Panc1 (cell line): ENCODE measurements at places on chromosomes 1 and 21.

DNA sequence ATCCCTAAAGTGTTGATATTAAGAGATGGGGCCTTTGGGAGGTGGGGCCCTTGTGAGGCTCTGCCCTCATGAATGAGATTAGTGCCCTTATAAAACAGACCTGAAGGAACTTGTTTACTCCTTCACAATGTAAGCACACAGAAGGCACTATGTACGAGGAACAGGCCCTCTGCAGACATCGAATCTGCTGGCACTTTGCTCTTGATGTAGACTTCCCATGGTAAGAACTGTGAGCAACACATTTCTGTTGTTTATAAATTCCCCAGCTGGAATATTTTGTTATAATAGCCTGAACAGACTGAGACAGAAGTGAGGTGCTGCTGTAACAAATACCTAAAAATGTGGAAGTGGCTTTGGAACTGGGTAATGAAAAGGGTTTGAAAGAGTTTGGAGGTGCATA lies 193.2 kb downstream of the TGFB2 start:
- H3K4me1 ChIP-seq = no peaks in the 10 kb centered on the region
- H3K36me3 ChIP-seq = no peaks in the 10 kb centered on the region
- no peak for DNase-seq
- H3K27me3 ChIP-seq = no peaks in the 10 kb centered on the region
- H3K4me3 ChIP-seq = no peak overlapping the region
- peak overlapping the region; percentile 9; the same call in 1 of the 2 replicates for H3K27ac ChIP-seq

GRCh38 chr1:84668185-84668584 lies 22.1 kb downstream of the SSX2IP start:
- H3K36me3 ChIP-seq = peaks cover 21% of the 10 kb centered on the region
- no peaks in the 10 kb centered on the region for H3K4me1 ChIP-seq
- H3K27me3 ChIP-seq = no peaks in the 10 kb centered on the region
- H3K27ac ChIP-seq = no peak overlapping the region
- no peak overlapping the region for H3K4me3 ChIP-seq

DNA sequence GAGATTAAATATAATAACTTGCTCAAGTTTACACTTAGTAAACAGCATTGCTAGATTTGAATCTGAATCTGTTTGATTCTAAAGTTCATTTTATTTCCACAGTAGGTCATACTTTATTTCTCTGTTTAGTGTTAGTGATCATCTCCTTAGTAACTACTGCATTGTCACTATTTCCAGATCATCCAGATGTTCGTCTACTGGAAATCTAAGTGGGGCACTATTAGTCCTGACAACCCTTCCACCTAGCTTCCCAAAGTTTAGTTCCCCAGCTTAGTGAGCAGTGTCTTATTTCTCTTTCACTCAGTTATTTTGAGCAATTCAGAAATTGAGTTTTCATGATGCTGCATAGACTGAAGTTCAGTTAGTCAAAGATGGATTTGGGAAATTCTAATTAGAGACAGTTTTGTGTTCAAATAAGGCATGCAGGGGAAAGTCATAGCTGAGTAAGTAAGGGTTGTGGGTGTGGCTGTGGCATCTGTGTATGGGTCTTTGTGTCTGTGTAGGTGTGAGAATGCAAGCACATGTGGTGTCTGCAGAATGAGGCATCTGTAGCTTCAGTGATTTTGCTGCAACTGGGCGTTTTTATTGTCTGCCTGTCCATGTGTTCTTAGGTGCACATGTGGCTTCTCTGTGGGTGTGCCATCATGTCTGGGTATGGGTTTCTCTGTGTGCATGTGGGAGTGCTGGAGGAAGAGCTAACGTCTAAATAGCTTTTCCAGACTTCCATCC lies 107.3 kb downstream of the NTMT2 start:
- H3K27ac ChIP-seq = no peak overlapping the region
- DNase-seq = no peak
- no peaks in the 10 kb centered on the region for H3K27me3 ChIP-seq
- H3K4me3 ChIP-seq = no peak overlapping the region

DNA sequence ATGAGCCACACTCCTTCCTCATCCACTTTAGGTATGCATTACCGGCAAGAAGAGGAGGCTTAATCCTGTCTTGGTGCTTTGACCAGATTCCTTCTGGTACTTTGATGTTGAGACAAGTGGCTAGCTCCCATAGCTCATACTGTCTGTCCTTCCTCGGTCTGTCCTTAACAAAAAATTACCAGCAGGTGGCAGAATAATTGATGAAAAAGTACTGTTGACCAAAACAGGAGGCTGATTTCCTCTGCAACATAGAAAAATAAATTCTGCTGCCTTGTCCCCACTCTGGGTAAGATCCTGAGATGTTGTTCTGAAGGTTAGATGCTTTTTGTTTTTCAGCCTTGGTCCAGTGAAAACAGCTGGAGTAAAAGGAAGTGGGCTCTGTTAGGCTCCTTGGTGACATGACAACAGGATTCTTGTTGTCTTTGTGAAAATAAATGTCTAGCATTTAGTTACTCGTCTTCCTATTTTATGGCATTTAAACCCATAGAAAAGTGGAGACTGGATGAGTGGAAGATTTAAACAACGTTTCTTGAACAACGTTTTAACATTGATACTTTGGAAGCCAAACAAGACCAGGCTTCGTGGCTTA lies 11.2 kb upstream of the HJV start:
- no peaks in the 10 kb centered on the region for H3K36me3 ChIP-seq
- peak; percentile 46 for DNase-seq
- no peak overlapping the region for H3K27ac ChIP-seq
- H3K4me1 ChIP-seq = 0 out of 2 replicates have a peak, but pooled peaks cover 6% of the 10 kb centered on the region
- no peaks in the 10 kb centered on the region for H3K27me3 ChIP-seq

DNA sequence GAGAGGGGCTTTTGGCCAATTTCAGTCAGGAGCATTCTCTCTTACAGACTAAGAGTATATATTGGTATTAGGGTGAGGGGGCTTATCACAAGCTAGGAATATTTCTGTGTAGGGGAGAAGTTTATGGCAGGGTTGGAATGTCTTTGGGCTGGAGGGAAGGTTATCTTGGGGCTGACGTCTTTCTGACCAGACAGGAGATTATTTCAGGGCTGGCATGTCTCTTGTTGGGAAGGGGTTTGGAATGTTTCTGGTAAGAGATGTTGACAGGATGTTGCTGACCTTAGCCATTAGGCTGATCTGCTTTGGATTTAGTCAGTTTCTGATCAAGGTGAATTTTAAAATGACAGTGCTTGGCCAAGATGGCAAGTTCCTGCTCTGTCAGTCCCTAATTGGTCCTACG lies 17.8 kb upstream of the HSD3B1 start:
- H3K27me3 ChIP-seq = peaks cover 4% of the 10 kb centered on the region; the same call in 1 of the 2 replicates
- H3K4me3 ChIP-seq = no peak overlapping the region
- H3K4me1 ChIP-seq = no peaks in the 10 kb centered on the region
- H3K27ac ChIP-seq = no peak overlapping the region

DNA sequence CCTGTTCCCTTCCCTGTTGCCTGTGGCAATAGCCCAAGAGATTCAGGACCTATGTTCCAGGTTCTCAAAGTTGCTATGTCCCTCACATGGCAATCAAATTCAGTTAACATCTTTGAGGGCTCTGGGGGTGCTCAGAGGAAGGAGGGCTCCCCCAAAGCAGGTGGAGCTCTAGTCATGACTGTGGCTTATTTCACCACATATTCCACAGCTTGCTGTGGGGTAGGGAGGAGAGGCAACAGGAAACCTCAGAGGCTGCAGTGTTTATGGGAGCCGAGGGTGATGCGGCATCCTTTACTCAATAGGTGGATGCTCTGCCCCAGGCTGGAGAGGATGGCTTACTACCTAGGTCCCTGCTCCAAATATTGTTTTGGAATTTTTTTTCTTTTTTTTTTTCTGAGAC lies 1.2 kb upstream of the MKNK1 start:
- peaks cover 16% of the 10 kb centered on the region for H3K4me1 ChIP-seq
- H3K4me3 ChIP-seq = no peak overlapping the region
- DNase-seq = no peak
- peak overlapping the region; percentile 87; the same call in 1 of the 2 replicates for H3K27ac ChIP-seq
- H3K27me3 ChIP-seq = no peaks in the 10 kb centered on the region

DNA sequence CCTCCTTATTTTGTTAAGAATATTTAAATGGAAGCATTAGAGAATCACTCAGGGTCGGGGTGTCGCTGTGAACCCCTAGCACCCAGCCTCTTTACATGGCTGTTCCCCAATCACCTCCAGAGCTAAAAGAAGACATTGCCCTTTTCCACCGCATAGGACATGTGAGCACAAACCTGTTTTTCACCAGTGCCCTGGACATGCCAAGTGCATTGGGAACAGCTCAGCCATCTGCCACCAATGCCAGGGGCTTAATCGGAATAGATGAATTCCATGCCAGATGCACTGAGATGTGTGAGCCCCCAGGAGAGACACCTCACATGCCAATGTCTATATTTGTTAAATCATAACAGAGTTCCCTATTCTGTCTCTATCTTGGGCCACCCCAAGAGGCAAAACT lies 33.3 kb downstream of the EIF2D start:
- no peaks in the 10 kb centered on the region for H3K36me3 ChIP-seq
- no peaks in the 10 kb centered on the region for H3K4me1 ChIP-seq
- H3K4me3 ChIP-seq = no peak overlapping the region

DNA sequence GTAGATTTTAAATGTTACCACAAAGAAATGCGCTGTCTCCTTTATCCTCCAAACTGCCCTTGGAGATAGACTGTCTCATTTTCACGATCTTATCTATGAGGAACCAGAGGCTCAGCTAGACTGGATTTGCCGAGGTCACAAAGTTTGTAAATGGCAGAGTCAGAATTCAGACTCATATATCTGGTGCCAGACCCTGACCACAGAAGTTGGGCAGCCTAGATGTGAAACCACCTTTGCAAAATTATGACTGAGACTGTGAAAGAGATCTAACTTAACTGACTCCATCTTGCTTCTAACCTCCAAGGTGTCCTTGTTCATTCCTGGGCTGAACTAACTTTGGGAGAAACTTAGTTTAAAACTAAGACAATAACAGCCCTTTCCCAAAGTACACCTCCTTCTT lies 14.1 kb downstream of the CNR2 start:
- no peaks in the 10 kb centered on the region for H3K4me1 ChIP-seq
- H3K27ac ChIP-seq = no peak overlapping the region
- no peak overlapping the region for H3K4me3 ChIP-seq
- peaks cover 6% of the 10 kb centered on the region for H3K27me3 ChIP-seq

DNA sequence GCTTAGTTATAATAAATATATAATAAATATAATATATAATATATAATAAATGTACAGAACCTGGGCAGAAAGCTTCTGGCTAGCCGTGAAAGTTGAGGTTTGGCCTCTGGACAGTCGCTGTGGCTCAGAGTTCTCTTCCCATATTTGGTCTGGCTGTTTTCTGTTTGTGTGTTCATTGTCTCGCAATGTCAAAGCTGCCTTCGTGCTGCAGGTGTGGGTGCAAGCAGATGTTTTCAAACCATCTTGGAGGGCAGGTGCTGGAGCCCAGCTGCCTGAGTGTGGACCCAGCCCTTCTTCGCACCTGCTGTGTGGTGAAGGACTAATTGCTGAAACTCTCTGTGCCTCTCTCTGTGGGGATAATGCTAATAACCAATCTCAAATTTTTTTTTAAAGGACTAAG lies 3.6 kb upstream of the CSTB start:
- H3K4me1 ChIP-seq = peaks cover 18% of the 10 kb centered on the region
- H3K4me3 ChIP-seq = no peak overlapping the region
- H3K36me3 ChIP-seq = peaks cover 2% of the 10 kb centered on the region; the same call in 1 of the 2 replicates
- no peaks in the 10 kb centered on the region for H3K27me3 ChIP-seq

DNA sequence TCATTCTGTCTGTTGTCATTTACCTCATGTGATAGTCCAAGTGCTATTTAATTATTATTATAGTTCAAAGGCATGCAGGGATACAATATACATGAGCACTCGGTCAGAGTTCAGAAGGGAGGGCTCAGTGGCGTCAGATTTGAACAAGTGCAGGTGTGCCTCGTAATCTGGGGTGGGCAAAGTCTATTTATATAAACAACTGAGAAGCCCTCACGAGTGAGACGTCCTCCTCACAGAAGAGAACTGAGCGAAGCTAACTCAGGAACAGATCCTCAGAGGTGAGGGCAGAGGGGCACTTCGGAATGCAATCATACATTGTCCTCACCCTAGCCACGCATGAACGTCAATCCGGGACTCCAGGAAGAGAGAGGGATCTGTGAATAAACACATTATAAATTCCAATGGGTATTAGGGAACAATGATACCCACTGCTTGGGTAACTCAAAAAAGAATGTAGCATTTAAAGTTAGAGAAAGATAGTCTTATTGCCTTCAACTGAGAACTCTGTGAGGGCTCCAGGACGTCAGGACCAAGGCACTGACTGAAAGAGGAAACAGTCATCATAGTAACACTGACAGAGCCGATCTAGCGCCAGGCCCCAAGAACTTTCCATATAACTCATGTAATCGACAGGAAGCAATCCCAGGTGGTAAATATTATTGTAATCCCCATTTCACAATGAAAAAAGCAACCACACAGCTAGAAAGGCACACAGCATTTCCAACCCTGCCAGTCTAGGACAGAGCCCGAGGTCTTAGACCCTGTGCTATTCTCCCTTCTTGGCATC lies 127.1 kb upstream of the B3GALT2 start:
- DNase-seq = no peak
- no peak overlapping the region for H3K4me3 ChIP-seq
- no peaks in the 10 kb centered on the region for H3K27me3 ChIP-seq
- no peaks in the 10 kb centered on the region for H3K4me1 ChIP-seq
- no peaks in the 10 kb centered on the region for H3K36me3 ChIP-seq
- no peak overlapping the region for H3K27ac ChIP-seq

DNA sequence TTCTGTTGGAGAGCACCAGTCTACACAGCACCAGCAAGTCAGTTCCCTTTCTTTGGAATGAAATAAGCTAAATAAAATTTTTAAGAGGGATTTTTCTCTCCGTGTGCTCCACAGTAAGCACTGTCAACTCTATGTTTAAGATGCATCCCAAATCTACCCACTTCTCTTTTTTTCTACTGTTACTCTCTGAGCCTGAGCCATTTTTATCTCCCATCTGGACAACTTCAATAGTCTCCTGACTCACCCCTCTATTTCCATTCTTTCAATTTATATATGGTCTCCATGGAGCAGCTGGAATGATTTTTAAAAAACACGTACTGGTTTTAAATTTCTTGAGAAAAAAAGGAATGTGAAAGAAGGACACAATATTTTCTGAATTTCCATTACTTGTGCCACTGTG lies 24.7 kb upstream of the CCT8 start:
- H3K4me1 ChIP-seq = no peaks in the 10 kb centered on the region
- H3K4me3 ChIP-seq = no peak overlapping the region
- H3K36me3 ChIP-seq = no peaks in the 10 kb centered on the region
- DNase-seq = no peak
- no peaks in the 10 kb centered on the region for H3K27me3 ChIP-seq

- no peaks in the 10 kb centered on the region for H3K27me3 ChIP-seq
- H3K4me1 ChIP-seq = no peaks in the 10 kb centered on the region
- H3K36me3 ChIP-seq = no peaks in the 10 kb centered on the region
- no peak overlapping the region for H3K27ac ChIP-seq
- DNase-seq = no peak
- H3K4me3 ChIP-seq = no peak overlapping the region
Measured at GRCh38 chr1:44012941-44013609, 18.2 kb downstream of the SLC6A9 start.

DNA sequence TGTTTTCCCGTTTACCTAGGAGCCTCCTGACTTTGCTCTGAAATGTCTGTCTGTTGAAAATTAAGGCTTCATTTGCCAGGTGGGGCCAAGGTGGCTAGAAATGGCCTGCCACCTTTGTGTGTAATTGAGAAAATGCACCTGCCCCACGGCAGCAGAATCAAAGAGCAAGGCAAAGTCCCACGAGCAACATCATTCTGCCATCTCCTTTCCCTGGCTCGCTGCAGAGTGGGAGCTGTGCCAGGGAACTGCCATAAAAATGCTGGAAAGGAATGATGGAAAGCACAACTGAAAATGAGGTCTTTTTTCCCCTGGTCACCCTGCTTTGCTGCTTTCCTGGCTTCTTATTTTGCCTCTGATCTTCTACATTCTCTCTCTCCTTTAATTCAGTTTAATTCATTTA lies 5.5 kb upstream of the OLFML2B start:
- H3K4me3 ChIP-seq = no peak overlapping the region
- no peaks in the 10 kb centered on the region for H3K36me3 ChIP-seq
- no peak for DNase-seq
- no peak overlapping the region for H3K27ac ChIP-seq
- peaks cover 4% of the 10 kb centered on the region; the same call in 1 of the 2 replicates for H3K27me3 ChIP-seq
- peaks cover 3% of the 10 kb centered on the region for H3K4me1 ChIP-seq
